ENCODE measurements at places on chromosomes 4 and X. TPM values are rescaled to one million over a fixed set of nuclear protein-coding genes. Genes with fewer than 3 reads are reported as not detected.
A peak's percentile ranks its signal among the peaks of the same experiment; 100 is the strongest.

DNA sequence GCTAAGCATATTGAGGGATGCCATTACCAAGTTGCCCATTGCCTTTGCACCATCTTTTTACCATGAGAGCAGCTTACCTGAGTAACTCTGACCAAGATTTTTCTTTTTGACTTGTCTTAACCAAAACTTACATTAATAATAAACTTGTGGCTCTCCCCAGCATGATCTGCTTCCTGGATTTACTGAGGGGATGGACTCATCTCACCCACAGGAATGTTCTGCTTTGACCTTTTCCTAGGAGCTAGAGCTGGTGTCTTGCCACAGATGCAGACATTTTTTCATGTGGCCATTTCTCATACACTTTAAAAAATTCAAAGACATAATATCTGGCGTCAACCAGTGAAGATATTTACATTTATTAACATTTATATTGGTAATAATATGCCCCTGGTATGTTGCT is 79.2 kb upstream of the EFHC2 start:
- DNase-seq: peak; percentile 73

GRCh38 chr4:70197842-70198241 is 2.3 kb downstream of the ODAM start:
- no peak for DNase-seq

DNA sequence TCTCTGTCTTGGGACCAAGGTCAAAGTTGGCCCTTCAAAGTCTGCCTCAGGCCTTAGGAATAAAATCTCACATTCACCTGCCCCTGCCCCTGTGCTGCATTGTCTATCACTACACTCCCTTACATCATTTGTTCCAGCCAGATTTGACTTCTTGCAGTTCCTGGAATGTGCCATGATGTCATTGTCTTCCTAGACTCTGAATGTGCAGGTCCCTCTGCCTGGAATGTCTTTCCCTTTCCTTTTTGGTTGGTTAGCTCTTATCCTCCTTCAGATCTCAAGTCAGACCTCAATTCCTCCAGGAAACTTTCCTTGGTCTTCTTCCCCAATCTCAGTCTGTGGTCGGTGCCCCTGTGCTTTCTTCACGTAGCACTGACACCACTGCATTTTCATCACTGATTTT is 67.7 kb upstream of the EFNB1 start:
- DNase-seq: no peak

DNA sequence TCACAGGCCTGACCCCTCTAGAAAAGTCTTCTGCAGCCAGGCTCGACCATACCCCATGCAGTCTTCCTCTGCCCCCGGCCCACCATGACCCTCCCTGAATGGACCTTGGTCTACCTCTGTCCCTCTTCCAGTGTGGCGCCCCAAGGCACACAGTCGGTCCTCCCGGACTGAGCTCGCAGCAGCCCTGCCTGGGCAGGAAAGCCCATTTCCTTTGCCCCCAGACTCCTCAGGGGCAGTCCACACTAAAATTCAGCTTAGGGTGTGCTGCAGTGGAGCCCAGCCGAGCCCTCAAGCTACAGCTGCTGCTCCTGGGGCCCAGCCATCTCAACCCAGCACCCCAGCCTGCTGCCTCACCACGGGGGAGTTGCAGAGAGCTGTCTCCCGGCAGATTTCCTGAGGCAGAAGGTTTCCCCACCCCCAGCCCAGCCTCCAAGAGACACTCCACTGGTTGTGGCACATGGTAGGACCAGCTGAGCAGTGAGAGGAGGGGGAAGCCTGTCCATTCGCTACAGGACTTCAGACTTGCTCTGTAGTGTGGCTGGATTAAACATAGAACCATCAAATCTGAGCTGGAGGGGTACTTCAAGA is 37.5 kb upstream of the IQSEC2 start:
- DNase-seq: no peak

Gene TMEM150C
- total RNA-seq: 1.8 TPM

Data from M059J (cell line).